ENCODE measurements at places on chromosomes 12 and 14. TPM values are rescaled to one million over a fixed set of nuclear protein-coding genes. Genes with fewer than 3 reads are reported as not detected.

DNA sequence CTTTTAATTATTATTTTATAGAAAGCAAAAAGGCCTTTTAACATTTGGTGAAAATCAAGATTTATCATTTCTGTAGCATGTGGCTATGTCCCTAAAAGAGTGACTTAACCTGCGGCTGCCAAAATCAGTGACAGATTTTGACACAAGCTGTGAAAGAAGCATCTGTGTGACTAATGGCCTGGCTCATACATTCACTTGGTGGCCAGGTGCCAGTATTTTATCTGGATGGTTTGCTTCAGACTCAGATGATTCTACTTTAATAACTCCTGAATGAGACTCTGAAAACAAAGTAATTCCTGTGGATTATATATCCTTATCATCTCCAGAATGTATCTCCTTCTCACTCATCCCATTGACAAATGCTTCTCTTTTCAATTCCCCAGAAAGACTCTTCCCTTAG lies 103.0 kb downstream of the FSCB start:
- no peak overlapping the region for H3K27ac ChIP-seq
- no peak overlapping the region for H3K4me3 ChIP-seq
- H3K27me3 ChIP-seq, result no peaks in the 10 kb centered on the region
- no peak for DNase-seq

GRCh38 chr12:70571705-70572268 lies 65.4 kb downstream of the PTPRB start:
- H3K27ac ChIP-seq, result no peak overlapping the region
- no peak overlapping the region for H3K4me3 ChIP-seq
- peaks cover 32% of the 10 kb centered on the region for H3K27me3 ChIP-seq
- no peak for DNase-seq

- H3K36me3 ChIP-seq, result no peaks in the 10 kb centered on the region
- peaks cover 4% of the 10 kb centered on the region for H3K4me1 ChIP-seq
- H3K27me3 ChIP-seq, result peaks cover 30% of the 10 kb centered on the region
Measured at GRCh38 chr12:55850893-55851292, 8.2 kb upstream of the MMP19 start.

DNA sequence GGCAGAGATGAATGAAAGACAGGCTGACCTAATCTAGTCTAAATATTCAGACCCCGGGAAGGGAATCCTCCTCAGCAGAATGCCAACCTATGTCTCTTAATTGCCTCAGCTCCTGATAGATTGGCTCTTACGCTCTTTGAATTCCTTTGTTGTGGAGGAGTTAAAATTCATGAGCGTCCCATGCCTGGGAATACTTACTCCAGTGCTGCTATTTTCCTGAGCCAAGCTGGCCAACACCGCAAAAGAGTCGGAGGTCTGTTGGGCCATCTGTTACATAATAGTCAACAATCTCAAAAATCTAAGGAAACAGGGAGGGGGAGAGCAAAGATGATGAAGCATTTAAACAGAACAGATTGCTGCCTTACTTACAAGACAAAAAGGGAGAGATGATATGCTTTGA lies 182.8 kb downstream of the ASCL1 start:
- no peak overlapping the region for H3K4me3 ChIP-seq
- no peaks in the 10 kb centered on the region for H3K36me3 ChIP-seq
- no peak for DNase-seq
- H3K27me3 ChIP-seq, result no peaks in the 10 kb centered on the region
- H3K27ac ChIP-seq, result no peak overlapping the region

GRCh38 chr14:95157048-95157326 lies 342 bp downstream of the DICER1 start:
- H3K4me1 ChIP-seq, result peaks cover 35% of the 10 kb centered on the region
- peak overlapping the region; percentile 94 for H3K4me3 ChIP-seq
- H3K27ac ChIP-seq, result no peak overlapping the region
- DNase-seq, result peak; percentile 21

DNA sequence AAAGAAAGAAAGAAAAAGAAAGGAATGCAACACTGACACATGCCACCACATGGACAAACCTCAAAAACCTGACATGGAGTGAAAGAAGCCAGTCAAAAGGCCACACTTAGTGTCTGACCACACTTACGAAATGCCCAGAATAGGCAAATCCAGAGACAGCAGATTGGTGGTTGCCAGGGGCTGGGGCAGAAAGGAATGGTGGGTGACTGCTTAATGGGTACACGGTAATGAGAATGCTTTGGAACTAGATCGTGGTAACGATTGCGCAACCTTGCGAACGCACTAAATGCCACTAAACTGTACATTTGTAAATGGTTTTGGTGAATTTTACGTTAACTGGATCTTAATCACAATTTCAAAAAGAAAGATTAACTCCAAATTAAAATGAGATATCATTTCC lies 39.5 kb downstream of the SCARB1 start:
- no peaks in the 10 kb centered on the region for H3K36me3 ChIP-seq
- DNase-seq, result no peak
- no peaks in the 10 kb centered on the region for H3K4me1 ChIP-seq

- H3K27me3 ChIP-seq, result no peaks in the 10 kb centered on the region
- H3K27ac ChIP-seq, result no peak overlapping the region
- no peaks in the 10 kb centered on the region for H3K36me3 ChIP-seq
Measured at GRCh38 chr12:128693771-128694170, 130.0 kb downstream of the SLC15A4 start.

GRCh38 chr14:102141797-102142196 lies 2.1 kb downstream of the WDR20 start:
- peaks cover 30% of the 10 kb centered on the region for H3K4me1 ChIP-seq
- no peaks in the 10 kb centered on the region for H3K36me3 ChIP-seq
- H3K4me3 ChIP-seq, result no peak overlapping the region
- H3K27me3 ChIP-seq, result no peaks in the 10 kb centered on the region
- H3K27ac ChIP-seq, result no peak overlapping the region

- H3K4me3 ChIP-seq, result no peak overlapping the region
- no peaks in the 10 kb centered on the region for H3K36me3 ChIP-seq
- H3K4me1 ChIP-seq, result no peaks in the 10 kb centered on the region
- no peak overlapping the region for H3K27ac ChIP-seq
- no peak for DNase-seq
Measured at GRCh38 chr14:86997271-86997670, 995.7 kb downstream of the GALC start.

GRCh38 chr12:115873451-115874082 lies 403.9 kb downstream of the MED13L start:
- H3K36me3 ChIP-seq, result peaks cover 3% of the 10 kb centered on the region
- DNase-seq, result no peak
- no peak overlapping the region for H3K27ac ChIP-seq
- peaks cover 50% of the 10 kb centered on the region for H3K27me3 ChIP-seq

- no peak for DNase-seq
- H3K36me3 ChIP-seq, result peaks cover 3% of the 10 kb centered on the region
- H3K4me3 ChIP-seq, result no peak overlapping the region
- H3K27me3 ChIP-seq, result peaks cover 78% of the 10 kb centered on the region
- no peak overlapping the region for H3K27ac ChIP-seq
Measured at GRCh38 chr14:72024504-72024903, 92.3 kb downstream of the RGS6 start.

DNA sequence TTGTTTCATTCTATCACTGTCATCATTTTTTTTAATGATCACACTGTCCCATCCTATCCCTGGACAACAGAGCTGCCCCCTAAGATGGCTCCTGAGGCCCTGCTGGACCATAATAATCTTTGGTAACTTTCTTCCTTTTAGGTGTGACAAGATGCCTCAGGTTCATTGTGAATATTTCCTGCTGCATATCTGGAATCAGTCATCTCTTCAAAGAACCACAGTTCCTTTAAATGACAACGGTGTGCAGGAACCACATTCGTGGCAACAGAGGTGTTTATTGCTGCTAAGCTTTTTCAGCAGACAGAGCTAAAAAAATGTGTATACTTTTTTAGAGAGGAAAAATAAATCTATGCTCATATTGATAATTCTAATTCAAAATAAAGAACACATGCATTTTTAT lies 312.9 kb downstream of the MED13L start:
- peaks cover 17% of the 10 kb centered on the region for H3K36me3 ChIP-seq
- H3K27ac ChIP-seq, result peak overlapping the region; percentile 32
- H3K27me3 ChIP-seq, result no peaks in the 10 kb centered on the region
- H3K4me3 ChIP-seq, result no peak overlapping the region
- DNase-seq, result no peak
- H3K4me1 ChIP-seq, result peaks cover 17% of the 10 kb centered on the region

DNA sequence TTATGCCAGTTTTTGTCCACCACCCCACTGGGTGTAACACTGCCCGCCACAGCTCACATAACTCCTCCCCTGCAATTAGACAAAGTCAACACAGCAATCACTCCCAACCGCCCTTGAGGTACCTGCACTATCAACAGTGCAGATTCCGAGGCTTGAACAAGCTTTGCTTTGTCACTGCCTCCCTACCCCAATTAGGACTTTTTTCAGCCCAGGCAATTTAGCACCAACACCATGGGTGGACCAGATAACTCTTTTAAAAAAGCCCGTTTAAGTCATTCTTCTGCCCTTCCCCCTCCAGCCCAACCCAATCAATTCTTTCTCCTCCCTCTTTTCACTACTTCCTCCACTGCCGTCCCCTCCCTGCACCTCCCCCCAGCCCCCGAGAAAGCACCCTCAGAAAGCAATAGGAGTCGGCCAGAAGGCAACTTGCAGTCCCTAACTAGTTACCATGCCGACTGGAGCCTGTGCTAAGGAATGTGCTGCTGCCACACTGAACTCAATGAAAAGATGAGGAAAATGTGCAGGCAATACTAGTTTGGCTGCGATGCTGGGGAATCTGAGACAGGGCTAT lies 45.7 kb upstream of the OTX2 start:
- H3K27ac ChIP-seq, result no peak overlapping the region
- H3K4me3 ChIP-seq, result no peak overlapping the region
- no peak for DNase-seq
- H3K4me1 ChIP-seq, result no peaks in the 10 kb centered on the region
- H3K36me3 ChIP-seq, result no peaks in the 10 kb centered on the region

DNA sequence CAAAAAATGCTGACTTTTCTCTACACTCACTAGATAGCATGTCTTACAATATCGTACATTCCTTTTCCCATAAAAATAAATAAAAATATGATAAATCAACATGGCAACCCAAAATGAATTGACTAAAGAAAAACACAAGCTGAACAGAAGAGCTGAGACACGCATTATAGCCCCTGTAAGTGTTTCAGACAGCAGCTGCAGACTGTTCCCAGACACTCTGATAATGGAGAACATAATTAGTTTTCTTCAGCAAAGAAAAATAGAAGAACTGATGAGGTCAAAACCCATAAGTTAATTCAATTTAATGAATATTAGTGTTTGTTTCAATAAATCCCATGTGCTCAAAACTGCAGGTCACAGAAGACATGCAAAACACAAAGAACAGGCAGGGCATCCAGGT lies 23.8 kb downstream of the ST8SIA1 start:
- DNase-seq, result no peak
- H3K4me3 ChIP-seq, result no peak overlapping the region
- peaks cover 9% of the 10 kb centered on the region for H3K36me3 ChIP-seq
- no peak overlapping the region for H3K27ac ChIP-seq
- peaks cover 20% of the 10 kb centered on the region for H3K4me1 ChIP-seq
- no peaks in the 10 kb centered on the region for H3K27me3 ChIP-seq

DNA sequence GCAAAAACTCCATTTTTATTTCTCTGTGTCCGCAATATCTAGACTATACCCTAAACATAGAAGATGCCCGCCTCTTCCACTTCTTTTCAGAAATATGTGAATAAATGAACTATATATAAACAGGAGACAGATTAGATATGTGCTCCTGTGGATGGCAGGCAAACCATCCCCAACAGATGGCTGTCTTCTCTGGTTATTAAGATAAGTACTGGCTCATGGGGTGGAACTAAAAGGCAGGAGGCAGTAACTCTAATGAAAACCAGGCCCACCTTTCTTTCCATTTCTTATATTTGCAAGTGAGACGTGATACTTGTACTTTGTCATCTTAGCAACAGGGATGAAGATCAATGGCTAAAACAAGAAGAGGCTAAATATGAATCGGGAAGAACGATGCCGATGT lies 20.2 kb downstream of the E2F7 start:
- no peak overlapping the region for H3K4me3 ChIP-seq
- no peak for DNase-seq
- H3K27me3 ChIP-seq, result no peaks in the 10 kb centered on the region
- no peaks in the 10 kb centered on the region for H3K36me3 ChIP-seq
- H3K27ac ChIP-seq, result no peak overlapping the region

- peaks cover 65% of the 10 kb centered on the region for H3K4me1 ChIP-seq
- H3K27ac ChIP-seq, result peak overlapping the region; percentile 99
- H3K4me3 ChIP-seq, result peak overlapping the region; percentile 84
- no peaks in the 10 kb centered on the region for H3K36me3 ChIP-seq
Measured at GRCh38 chr14:49972823-49973222, 79.9 kb downstream of the ARF6 start.

GRCh38 chr14:105257464-105257863 lies 9.1 kb downstream of the BTBD6 start:
- H3K27ac ChIP-seq, result peak overlapping the region; percentile 11
- no peaks in the 10 kb centered on the region for H3K27me3 ChIP-seq
- H3K36me3 ChIP-seq, result no peaks in the 10 kb centered on the region
- DNase-seq, result no peak

- peaks cover 2% of the 10 kb centered on the region for H3K36me3 ChIP-seq
- no peaks in the 10 kb centered on the region for H3K27me3 ChIP-seq
- no peak overlapping the region for H3K4me3 ChIP-seq
- no peaks in the 10 kb centered on the region for H3K4me1 ChIP-seq
- DNase-seq, result no peak
Measured at GRCh38 chr14:86022031-86022629, 492.2 kb downstream of the FLRT2 start.

DNA sequence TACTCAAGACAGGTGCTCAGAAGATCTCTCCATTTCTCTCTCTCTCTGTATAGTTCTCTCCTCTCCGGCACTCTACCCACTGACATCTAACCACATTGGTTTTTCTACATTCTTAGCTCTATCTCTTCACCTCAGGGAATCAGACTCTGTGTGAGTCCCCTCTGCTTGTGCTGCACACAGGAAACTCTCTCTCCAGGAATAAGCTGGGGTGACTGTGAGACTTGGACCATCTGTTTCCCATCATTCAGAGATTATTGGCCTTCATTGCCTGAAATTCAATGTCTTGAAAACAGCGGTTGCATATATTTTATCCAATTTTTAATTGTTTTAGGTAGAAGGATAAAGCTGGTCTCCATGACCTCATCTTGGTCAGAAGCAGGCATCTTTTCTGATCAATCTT lies 105.0 kb downstream of the SLC35F4 start:
- no peaks in the 10 kb centered on the region for H3K27me3 ChIP-seq
- H3K4me1 ChIP-seq, result no peaks in the 10 kb centered on the region
- H3K36me3 ChIP-seq, result peaks cover 2% of the 10 kb centered on the region
- DNase-seq, result no peak
- H3K27ac ChIP-seq, result no peak overlapping the region
- H3K4me3 ChIP-seq, result no peak overlapping the region

DNA sequence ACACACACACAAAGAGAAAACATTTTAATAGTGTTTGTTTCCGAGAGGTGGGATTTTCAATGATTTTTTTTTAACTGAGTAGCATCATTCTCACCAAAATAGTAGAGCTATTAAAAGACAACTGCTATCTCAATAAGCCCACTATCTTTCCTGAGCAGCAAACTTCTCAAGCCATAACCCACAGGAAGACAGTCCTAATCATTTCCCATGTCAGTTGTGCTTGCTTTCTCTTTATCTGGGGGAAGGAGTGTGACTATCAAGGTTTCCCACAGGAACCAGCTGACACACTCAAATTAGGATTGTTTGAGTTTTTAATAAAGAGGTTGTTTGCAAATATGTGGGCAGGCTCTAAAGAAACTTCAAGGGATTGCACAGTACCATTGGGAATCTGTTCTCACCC lies 4.9 kb upstream of the MAX start:
- no peak overlapping the region for H3K27ac ChIP-seq
- no peak overlapping the region for H3K4me3 ChIP-seq
- peaks cover 5% of the 10 kb centered on the region for H3K36me3 ChIP-seq
- H3K4me1 ChIP-seq, result peaks cover 7% of the 10 kb centered on the region

The EML1 gene
- total RNA-seq, result 0.27 TPM

The TMTC2 gene
- 6.0 TPM for total RNA-seq

The TRHDE gene
- 0.26 TPM for total RNA-seq

The TPH2 gene
- not detected for total RNA-seq
